Posterior cingulate gyrus (tissue), 11 donors: ENCODE measurements at places on chromosomes 5 and 9.

DNA sequence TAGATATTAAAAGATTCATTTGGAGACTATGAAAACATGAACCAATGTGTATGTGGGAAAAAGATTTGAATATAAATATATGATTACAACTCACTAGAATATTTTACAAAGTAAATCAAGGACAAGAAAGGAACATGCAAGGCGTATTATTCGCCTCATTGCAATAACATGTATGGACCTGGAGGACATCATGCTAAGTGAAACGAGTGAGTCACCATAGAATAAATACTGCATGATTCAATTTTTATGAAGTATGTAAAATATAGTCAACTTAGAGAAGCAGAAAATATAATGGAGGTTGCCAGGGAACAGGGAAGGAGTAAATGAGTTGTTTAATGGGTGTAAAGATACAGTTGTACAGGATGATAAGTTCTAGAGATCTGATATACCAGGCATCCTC, 4.9 kb downstream of the TXNDC8 start:
- no peak for DNase-seq

- no peak for DNase-seq
Measured at GRCh38 chr5:81426359-81427030, 32.6 kb upstream of the ACOT12 start.

- peak; percentile 79 for DNase-seq
Measured at GRCh38 chr9:133347515-133347984, 381 bp downstream of the MED22 start.

DNA sequence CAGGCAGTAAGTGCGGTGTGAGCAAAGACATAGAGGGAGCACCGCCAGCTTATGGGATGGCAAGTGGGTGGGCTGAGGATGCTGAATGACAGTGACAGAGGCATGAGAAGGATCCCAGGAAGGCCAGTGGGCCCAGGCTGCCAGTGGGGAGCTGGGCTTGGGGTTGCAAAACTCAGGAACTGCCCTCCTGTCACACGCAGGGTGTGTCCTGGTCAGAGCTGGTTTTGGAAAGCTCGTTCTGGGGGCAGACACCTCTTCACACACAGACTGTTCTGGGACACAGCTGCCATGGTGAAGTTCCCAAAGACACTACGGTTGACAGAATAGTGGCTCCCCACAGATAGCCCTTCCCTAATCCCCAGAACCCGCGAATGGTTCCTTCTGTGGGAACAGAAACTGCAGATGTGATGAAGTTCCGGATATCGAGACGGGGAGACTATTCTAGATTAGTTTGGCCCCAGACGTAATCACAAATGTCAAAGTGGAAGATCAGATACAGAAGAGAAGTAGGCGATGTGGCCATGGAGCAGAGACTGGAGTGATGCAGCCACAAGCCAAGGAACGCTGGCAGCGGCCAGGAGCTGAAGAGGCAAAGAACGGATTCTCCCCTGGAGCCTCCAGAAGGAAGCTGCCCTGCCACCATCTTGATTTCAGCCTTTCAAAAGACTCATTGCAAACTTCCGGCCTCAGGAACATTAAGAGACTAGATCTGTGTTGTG, 159.0 kb downstream of the COL23A1 start:
- no peak for DNase-seq

DNA sequence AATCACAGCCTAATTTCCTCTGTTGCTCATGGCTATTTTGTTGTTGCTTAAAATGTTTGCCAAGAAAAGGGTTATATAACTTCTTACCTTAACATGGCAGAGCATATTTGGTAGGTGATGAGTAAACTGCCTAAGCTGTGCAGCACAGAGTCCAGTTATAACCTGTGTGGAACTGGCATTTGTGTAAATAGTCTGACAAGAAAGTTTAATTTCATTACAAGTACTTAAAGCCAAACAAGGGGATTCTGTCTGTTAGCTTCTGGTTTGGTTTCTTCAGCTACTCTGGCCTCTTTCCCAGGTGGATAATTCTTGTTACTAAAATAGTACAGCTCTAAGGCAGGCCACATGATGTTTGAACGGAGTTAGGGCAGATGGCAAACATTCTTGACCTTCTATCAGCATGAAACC, 72.2 kb downstream of the PTCD2 start:
- no peak for DNase-seq

DNA sequence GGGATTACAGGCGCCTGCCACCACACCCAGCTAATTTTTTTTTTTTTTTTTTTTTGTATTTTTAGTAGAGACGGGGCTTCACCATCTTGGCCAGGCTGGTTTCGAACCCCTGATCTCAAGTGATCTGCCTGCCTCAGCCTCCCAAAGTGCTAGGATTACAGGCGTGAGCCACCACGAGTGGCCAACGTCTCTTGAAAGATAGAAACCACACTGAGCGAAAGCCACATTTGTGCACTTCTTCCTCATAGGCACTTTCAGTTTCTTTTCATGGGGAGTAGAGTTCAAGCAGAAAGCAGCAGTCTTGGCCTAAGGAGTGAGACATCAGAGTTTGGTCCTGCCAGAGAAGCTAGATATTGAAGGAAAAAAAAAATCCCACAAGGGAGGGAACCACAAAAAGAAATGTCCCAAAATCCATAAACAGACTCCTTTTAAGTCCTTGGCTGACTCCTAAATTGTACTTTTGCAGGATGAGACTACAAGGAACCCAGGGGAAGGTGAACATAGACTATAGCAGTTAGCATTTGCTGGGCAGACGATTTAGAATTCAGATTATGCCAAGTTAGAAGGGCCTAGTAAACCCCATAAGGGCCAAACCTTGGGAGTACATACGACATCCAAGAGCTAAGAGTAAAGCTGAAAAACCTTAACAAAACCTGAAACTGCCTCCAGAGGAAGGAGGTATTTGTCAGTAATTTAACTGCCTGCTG, 43.9 kb upstream of the GLIPR2 start:
- DNase-seq, result no peak

DNA sequence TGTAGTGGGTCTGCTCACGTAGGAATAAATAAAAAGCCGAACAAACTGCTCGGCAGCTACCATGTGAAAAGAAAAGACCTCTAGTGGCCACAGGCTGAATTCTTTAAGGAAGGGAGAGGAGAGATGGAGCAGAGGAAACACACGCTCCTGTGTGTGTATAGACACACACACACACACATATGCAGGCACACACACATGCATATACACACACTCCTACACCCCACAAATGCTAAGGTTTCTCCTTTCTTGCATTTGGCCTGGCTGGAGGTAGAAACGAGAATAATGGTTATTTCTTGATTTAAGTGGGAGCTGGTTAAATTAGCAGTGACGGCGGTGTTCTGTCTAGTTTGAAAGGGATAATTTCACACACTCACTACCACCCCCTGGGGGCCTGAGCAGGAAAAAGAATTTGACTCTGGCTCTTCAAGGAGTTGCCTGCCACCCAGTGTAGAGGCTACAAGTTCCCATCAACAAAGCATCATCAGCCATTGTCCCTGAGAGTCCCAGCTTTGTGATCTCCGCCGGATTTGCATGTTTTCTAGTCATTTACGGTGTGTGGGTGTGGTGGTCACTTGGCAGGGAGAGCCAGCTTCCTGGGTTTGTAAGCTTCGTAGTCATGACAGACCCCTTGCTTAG, at the start of gene INSYN2B:
Gene INSYN2B, minus strand, starts transcription at position 78 of the 636 bp plus-strand sequence. CDS start 96,597 bp downstream, outside the sequence.
- peak; percentile 72 for DNase-seq

GRCh38 chr5:59035681-59036080, 452.8 kb downstream of the RAB3C start:
- no peak for DNase-seq

GRCh38 chr9:70802206-70802605, 319.2 kb downstream of the TRPM3 start:
- DNase-seq, result no peak

DNA sequence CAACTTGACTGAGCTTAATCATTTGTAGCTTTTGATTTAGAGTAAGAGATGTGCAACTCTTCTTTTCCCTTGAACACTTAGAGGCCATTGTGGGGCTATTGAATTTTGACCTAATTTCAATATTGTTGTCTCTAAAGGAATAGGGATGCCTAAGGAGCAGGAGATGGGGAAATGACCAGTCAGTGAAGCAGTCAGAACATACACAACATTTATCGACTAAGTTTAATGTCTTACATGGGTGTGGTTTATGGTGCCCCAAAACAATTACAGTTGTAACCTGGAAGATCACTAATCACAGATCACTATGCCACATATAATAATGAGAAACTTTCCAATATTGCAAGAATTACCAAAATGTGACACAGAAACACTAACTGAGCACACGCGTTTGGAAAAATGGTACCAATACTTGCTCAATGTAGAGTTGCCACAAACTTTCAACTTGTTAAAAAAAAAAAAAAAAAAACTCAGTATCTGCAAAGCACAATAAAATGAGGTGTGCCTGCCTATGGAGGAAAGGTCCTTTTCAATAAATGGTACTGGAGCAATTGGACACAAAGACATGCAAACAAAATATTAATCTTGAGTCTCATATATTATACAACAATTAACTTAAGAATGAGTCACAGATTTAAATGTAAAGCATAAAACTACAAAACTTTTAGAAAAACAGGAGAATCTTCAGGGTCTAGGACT, 189.6 kb upstream of the RAD23B start:
- no peak for DNase-seq

- DNase-seq, result no peak
Measured at GRCh38 chr5:170273968-170274710, 23.4 kb downstream of the LCP2 start.
